ENCODE measurements at places on chromosomes 1 and 21.

DNA sequence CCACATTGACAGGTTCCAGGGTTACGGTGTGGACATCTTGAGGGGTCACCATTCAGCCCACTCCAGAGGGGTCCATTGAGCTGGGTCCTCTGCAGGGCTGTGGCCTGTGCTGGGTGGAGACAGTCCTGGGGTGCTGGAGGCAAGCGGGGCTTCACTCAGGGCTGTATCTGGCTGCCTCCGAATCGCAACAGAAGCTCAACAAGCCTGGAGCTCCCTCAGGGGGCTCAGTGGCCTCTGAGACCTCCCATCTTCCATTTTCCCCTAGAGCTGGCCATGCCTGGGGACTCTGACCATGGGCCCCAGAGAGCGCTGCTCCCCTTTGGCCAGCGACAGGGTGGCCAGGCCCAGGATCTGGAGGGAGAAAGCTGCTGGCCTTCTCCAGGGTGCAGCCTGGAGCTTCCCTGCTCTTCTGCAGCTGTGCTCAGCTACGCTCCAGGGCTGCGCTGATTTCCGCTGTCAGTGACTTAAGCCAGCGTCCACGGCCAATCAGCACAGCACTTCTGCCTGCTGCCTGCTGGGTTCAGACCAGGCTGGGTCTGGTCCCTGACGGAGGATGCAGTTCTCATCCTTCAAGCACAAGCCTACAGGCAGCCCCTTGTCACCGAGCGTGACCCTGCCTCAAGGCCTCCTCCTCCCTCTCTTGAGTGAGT, 45.0 kb upstream of the ADARB1 start:
- DNase-seq, result no peak

- no peak for DNase-seq
Observed at GRCh38 chr1:164560121-164560541, 1.1 kb downstream of the PBX1 start.

DNA sequence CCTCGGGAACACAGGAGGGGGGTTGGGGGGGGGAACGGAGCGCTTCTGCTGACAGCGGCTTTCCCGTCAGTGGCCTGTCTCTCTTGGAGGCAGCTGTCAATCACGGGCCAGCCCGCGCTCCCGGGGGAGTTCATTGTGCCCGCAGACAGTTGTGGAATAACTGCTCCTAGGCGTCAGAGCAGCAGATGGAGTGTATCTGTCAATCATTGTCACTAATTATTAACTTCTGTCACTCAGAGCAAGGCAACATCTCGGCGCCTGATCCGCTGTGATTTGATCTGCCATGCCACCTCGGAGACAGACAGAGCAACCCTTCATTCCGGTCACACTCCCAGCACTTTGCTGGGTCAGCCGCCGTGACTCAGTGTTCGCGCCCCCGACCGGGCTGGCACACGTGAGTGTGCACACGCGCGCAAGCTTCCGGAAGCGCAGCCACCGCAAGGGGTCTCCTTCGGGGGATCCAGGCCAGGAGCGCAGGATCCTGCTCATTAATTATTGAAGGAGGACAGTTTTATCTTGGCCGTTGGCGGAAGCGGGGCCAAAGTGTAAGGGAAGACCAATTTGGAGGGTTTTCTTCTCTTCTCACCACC, 75.8 kb downstream of the RRAGC start:
- no peak for DNase-seq

- no peak for DNase-seq
Observed at GRCh38 chr21:32641710-32642698, 29.8 kb upstream of the CFAP298 start.

GRCh38 chr21:26956813-26957212, 10.1 kb downstream of the ADAMTS5 start:
- DNase-seq, result no peak

Measured in HL-60 (cell line).